ENCODE measurements at places on chromosomes 12 and 14. TPM values are rescaled to one million over a fixed set of nuclear protein-coding genes. Genes with fewer than 3 reads are reported as not detected.

Gene HNRNPA1
- polyA plus RNA-seq: 1,643 TPM

DNA sequence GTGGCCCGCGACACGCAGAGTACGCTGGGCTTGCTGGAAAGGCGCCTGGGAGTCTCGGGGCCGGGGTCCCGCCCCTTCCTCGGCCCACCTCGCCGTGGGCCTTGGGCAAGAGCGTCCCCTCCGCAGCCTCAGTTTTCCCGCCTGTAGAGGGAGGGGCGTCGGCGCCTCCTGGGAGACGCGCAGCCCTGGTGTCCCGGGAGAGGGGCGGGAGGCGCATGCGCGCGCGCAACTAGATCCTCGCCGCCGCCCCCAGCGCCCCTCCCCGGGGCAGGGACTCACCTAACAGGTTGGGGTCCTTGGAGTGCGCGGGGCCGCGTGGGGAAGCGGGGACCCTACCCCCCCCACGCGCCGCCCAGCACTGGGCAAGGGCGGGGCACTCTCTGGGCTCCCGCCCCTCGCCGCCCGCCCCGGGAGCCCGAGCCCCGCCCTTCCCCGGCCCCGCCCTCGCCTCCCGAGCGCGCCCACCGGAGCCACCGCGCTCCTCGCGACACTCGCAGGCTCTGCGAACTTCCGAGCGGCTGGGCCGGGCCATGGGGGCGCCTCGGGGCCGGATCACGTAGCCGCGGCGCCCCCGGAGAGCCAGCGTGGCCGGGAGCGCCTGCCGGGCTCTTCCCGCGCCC is at the start of gene KIF26A:
KIF26A (plus strand) TSS at position 490 of the 620 bp plus-strand sequence. CDS start 136 bp downstream, outside the sequence.
- DNase-seq: no peak

Gene DCAF5
- polyA plus RNA-seq: 44.0 TPM

Gene TPPP2
- polyA plus RNA-seq: 0.49 TPM

DNA sequence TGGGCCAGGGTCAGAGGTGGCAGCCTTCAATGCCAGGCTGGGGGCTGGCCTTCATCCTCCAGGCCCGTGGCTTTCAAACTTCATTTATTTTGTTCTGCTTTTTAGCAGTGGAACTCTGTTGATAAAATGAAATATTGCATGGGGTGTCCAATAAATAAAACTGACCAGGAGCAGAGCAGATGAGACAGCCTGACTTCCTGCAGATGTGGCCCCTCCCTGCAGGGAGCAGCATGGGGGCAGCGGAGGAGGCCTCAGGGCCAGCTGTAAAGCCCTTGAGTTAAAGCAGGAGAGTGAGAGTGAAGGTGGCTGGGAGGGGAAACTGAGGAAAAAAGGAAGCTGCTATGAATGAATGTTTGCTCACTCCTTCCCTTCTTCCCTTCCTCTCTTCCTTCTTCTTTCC is 120.3 kb downstream of the RPAP3 start:
- DNase-seq: no peak

DNA sequence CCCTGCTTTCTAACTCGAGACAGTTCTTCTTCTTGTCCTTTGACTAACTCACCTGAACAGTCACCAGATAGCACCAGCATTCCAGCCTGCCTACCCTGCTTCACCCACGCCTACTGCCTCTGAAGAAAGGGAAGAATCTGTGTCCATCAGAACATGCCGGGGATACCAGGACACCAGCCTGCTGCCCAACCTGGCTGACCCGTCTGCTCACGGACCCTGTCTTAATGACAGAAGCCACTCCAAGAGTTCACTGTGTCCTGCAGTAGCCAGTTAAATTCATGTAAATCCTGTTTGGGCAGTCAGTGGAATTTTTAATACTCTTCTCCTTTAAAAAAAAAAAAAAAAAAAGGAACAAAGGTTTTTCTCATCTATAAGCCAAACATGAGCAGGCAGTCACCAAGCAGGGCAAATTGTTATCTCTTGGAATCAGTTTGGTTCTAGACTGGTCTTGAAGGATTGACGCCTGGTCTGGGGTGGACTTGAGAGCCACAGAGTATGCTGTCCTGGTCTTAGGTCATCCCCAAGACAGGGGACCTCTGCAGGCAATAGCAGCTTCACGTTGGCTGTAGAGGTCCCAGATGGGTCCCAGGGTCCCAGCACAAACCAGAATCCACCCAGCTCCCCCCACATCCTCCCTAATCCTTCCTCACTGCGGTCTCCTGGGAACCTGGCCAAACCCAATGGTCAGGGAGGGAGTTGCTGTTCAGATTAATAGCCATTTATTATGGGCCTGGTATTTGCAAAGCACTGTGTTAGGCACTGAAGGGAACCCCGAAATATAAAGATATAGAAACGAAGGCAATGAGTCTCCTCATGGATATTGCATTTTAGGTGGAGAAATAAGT is 181.1 kb upstream of the HIF1A start:
- DNase-seq: no peak

DNA sequence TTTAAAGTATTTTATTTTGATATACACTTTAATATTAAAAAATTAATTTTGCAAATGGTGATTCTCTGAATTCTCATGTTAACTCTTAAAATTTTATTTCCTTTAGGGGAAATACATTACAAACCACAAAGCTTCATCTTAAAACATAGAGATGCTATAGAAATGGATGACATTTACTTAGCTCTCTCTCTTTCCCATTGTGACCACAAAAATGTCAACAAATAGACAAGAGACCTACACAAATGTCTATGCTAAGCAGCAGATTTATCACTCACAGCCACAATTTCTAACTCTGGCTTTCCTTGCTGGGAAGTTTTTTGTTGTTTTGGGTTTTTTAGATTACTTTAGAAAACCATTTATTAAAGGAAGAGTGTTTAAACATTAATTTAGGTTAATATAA is 19.9 kb upstream of the PHC1 start:
- DNase-seq: no peak

Gene NEUROD4
- polyA plus RNA-seq: not detected

Gene MYF6
- polyA plus RNA-seq: 90.3 TPM

DNA sequence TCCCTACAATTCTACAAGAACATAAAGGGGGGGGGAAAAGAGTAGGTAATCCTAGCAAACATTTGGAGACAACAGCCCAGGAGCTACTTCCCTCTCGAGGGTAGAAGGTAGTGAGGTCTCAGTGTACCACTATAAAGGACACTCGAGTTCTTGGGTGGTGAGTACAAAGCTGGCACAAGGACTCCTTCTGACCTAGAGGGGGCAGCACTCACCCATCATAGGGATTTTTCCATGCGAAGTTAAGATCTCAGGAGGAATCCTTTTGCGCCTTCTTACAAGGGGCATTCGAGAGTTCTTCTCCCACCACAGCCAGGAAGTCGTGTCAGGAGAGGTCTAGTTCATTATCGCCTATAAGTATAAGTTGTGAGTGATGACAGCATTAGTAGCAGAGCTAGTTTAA is 200.2 kb upstream of the RBM19 start:
- peak; percentile 16 for DNase-seq

GRCh38 chr14:55968741-55969140 is 149.5 kb upstream of the PELI2 start:
- no peak for DNase-seq

DNA sequence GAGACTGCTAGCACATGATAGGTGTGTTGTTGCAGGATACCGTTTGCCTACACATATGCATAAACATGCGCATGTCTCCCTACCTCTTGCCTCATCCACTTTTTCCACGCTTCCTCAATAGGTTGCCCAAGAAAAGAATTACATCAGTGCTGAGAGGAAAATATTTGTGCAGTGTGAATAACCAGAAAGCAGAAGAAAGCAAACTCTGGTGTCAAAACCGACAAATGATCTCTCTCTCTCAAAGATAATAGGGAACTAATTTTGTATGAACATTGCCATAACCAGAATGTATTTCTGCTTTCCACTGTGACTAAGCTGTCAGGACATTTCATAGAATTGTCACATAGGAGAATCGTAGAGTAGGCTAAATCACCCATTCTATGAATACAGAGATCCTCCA is 1.3 kb downstream of the CLEC7A start:
- peak; percentile 20 for DNase-seq

Measured in forelimb muscle (tissue), 1 donor.